Vagina (tissue), 2 donors: ENCODE measurements at places on chromosomes 1 and 21. TPM values are rescaled to one million over a fixed set of nuclear protein-coding genes. Genes with fewer than 3 reads are reported as not detected.

- no peak for DNase-seq
Observed at GRCh38 chr1:206658264-206658980, 23.1 kb downstream of the DYRK3 start.

- DNase-seq: no peak
Observed at GRCh38 chr1:178142806-178143205, 48.9 kb downstream of the RASAL2 start.

CFAP107 gene
- total RNA-seq: not detected

FAM151A gene
- total RNA-seq: not detected

OR2AK2 gene
- not detected for total RNA-seq

- no peak for DNase-seq
Observed at GRCh38 chr1:58791106-58791505, 7.3 kb upstream of the JUN start.

DNA sequence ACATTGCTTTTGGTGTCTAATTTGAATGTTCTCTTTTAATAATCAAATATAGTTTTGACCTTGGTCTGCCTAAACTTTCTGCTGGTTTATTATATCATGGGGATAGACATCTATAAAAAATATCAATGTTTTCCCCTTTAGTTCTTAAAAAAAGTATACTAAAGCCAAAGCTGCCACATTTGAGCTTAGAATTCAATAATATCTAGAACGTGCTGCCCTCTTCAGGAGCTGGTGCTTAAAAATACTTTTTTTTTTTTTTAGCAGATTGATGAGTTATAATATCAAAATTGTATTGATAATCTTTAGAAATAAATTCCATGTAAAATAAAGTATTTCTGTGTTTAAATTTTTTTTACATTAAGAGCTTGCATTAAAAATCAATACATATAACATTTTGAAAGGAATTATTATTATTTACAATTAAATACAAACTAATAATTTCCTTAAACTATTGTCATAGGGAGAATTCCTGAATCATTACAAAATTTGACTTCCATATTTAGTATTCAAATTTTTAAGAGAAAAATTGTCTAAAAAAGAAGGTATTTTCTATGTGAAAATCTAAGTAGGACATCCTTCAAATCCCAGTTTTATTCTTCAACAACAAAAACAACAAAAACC is 40.1 kb upstream of the ADGRL2 start:
- no peak for DNase-seq

SPTA1 gene
- 0.25 TPM for total RNA-seq

- DNase-seq: no peak
Observed at GRCh38 chr1:219438386-219438785, 174.5 kb downstream of the ZC3H11B start.

DNA sequence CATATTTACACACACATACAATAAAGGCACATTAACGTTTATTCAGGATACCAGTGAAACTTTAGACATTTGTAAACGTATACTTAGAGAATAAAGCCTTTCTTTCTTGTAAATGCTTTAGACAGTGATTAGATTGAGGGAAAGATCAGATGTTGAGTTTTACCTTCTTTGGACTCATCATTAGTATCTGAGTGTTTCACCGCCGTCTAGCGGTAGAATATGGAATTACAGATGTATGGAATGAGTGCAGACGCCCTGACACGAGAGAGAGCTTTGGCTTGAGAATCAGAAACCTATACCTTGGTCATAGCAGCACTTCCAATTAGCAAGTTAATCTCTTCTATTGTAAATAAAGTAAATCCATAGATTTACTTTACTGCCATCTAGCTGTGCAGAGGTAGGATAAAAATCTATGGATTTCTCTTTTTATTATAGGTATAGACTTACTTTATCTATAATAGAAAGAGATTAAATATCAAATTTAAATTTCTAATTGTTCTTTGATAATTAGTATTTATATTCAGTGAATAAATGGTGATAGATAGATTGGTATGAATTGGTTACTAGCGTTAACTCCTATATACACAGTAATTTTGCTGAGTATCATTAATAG is 12.6 kb downstream of the FLG2 start:
- no peak for DNase-seq

GRCh38 chr1:38953433-38953860 is 11.8 kb upstream of the RHBDL2 start:
- DNase-seq: no peak

- no peak for DNase-seq
Observed at GRCh38 chr21:31098576-31099005, 60.3 kb upstream of the KRTAP19-8 start.

FCGR3A gene
- total RNA-seq: 14.2 TPM

TNFRSF1B gene
- total RNA-seq: 41.0 TPM

- no peak for DNase-seq
Observed at GRCh38 chr1:30905916-30906620, 2.5 kb downstream of the SDC3 start.

- no peak for DNase-seq
Observed at GRCh38 chr1:237875291-237875690, 15.4 kb downstream of the ZP4 start.

MTARC2 gene
- total RNA-seq: 14.7 TPM

- DNase-seq: no peak
Observed at GRCh38 chr1:7186382-7187111, 401.3 kb downstream of the CAMTA1 start.

BGLAP gene
- not detected for total RNA-seq

GRCh38 chr1:119815361-119815760 is 4.1 kb upstream of the REG4 start:
- DNase-seq: no peak

SLC35D1 gene
- total RNA-seq: 13.3 TPM

- no peak for DNase-seq
Observed at GRCh38 chr1:197399755-197400521, 131.9 kb downstream of the CRB1 start.

ANXA9 gene
- 0.49 TPM for total RNA-seq

F5 gene
- 3.9 TPM for total RNA-seq

MX2 gene
- 13.5 TPM for total RNA-seq

SLC9C2 gene
- not detected for total RNA-seq

GRCh38 chr1:164703463-164703862 is 144.5 kb downstream of the PBX1 start:
- no peak for DNase-seq

PRAMEF18 gene
- not detected for total RNA-seq

GRCh38 chr1:165644064-165644735 is 13.2 kb downstream of the MGST3 start:
- no peak for DNase-seq

DNA sequence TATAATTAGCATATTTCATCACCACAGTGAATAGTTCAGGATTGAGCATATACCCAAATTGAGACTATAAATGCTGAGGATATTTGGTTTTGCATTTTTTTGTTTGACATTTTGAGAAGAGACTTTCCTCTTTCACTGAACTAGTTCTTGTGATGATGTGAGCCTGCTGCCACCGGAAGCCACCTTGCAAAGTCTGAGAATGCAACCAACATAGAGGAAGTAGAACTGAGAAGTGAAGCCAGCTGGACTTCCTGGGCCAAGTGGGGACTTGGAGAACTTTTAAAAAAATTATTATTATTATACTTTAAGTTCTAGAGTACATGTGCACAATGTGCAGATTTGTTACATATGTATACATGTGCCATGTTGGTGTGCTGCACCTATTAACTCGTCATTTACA is 102.3 kb downstream of the RPE65 start:
- no peak for DNase-seq

PLA2G4A gene
- 12.5 TPM for total RNA-seq

IL19 gene
- not detected for total RNA-seq

DNA sequence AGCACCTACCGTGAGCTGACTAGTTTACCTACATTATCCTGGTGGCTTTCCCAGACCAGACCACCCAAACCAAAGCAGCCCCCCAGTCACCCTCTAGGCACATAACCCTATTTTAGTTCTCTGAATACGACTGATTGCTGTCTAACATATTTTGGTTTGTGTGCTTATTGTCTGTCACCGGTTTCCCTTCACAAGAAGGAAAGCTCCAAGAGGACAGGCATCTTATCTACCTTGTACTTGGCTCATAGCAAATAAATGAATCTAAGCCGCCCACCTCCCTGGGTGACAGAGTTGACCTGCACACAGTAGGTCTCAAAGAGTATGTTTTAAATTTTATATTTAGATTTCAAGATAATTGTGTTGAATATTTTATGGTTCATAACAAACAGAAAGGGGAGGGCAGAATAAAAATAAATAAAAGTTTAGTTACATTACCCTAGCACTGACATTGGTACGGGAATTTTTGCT is 904 bp upstream of the PRDX6 start:
- DNase-seq: no peak

SPRR4 gene
- total RNA-seq: not detected

HS2ST1 gene
- total RNA-seq: 11.5 TPM

DNA sequence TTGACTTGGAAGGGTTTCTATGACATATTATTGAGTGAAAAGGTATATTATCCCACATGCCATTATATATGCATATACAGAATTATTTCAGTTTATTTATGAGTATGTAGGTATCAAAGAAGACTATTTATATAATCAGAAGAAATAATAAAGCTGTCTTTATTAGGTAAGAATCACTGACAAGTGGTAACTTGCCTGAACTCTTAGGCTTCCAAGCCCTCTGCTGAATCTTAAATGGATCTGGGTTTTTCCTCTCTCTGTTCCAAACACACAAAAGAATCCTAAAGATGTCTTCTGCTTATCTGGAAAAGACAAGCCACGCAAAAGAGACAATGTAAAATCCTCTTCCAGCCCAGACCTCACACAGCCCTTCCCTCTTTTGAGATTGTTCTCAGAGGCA is 14.9 kb upstream of the SEC16B start:
- DNase-seq: no peak

CCT8 gene
- 81.3 TPM for total RNA-seq

- no peak for DNase-seq
Observed at GRCh38 chr1:76281306-76281705, 206.8 kb downstream of the ST6GALNAC3 start.

GRCh38 chr1:151825204-151825603 is 6.4 kb downstream of the RORC start:
- no peak for DNase-seq

GRCh38 chr1:190809312-190809711 is 331.6 kb upstream of the BRINP3 start:
- DNase-seq: no peak

DNA sequence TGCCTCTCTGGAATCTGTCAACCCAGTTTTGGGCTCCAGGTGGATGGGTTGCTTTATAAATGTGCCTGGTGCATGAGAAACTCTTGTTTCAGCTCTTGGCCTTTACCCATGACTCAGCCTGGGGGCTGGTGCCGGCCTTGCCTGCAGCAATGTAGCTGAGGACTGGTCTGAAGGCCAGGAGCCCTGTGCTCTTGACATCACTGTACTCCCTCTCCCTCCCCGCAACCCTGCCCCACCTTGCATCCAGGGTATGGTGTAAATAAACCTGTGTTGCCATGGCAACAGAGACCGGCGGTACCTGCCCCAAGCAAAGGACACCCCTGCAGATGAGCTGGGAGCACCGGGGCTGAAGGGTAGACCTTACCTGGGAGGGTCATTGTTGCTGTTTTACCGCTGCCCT is 13.3 kb downstream of the FAM151A start:
- no peak for DNase-seq

ZNF687 gene
- 26.8 TPM for total RNA-seq

RNF207 gene
- total RNA-seq: 19.4 TPM

DENND2C gene
- 25.5 TPM for total RNA-seq

GRCh38 chr1:60213253-60213652 is 139.7 kb upstream of the C1orf87 start:
- DNase-seq: no peak

GRCh38 chr1:212671342-212672031 is 28.2 kb downstream of the BATF3 start:
- no peak for DNase-seq

MAP3K21 gene
- total RNA-seq: 6.9 TPM

DNA sequence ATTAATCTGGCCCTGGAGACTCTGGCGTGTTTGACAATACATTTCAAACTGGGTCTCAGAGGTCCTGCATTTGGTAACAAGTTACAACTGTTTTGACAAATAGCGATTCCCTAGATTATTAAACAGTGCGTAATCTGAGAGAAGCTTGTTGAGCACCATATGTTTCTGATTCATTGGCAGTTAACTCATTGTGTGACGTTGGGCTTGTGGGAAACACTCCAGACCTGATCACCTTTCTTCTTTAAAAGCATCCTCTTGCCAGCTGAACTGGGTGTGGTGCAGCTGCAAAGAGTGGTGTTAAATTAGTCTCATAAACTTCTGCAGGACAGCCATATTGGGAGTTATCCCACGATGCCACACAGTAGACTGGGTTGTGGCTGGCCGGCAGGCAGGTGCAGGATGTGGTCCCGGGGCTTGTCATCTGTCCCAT is 82.7 kb downstream of the CDC7 start:
- DNase-seq: no peak

- no peak for DNase-seq
Observed at GRCh38 chr1:41174170-41174569, 67.9 kb downstream of the SCMH1 start.

- DNase-seq: no peak
Observed at GRCh38 chr1:228457017-228457395, 30.2 kb upstream of the RNF187 start.

DNA sequence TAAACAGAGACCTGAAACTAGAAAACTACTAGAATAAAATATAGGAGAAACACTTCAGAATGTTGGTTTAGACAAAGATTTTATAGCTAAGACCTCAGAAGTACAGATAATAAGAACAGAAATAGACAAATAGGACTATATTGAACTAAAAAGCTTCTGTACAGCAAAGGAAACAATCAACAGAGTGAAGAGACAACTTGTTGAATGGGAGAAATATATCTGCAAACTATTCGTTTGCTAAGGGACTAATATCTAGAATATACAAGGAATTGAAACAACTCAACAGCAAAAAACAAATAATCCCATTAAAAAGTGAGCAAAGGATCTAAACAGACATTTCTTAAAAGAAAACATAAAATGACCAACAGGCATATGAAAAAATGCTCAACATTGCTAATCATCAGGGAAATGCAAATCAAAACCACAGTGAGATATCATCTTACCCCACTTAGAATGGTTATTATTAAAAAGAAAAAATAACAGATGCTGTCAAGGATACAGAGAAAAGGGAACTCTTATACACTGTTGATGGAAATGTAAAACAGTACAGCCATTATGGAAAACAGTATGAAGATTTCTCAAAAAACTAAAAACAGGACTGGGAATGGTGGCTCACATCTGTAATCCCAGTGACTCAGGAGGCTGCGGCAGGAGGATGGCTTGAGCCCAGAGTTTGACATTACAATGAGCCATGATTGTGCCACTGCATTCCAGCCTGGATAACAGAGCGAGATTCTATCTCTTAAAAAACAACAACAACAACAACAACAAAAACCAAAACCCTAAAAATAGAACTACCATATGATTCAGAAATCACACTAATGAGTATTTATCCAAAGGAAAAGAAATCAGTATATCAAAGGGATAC is 37.3 kb upstream of the ZSWIM5 start:
- DNase-seq: no peak

MPL gene
- total RNA-seq: not detected
